ENCODE measurements at places on chromosomes 3 and 15.

DNA sequence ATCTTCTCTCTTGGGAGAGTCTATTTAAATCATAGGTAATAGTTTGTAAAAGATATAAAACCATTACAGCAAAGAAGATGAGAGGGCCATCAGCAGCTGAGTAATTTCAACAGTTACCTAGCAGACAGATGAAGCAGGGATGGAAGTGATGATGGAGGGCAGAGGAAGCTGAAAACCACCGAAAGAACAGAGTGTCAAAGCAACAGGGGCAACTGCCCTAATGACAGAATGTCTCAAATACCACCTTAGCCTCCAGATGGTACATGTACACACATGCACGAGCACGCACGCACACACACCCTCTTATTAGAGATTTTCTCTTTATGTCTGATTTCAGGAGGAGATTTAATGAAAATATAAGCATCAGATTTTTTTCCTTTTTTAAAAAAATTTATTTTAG lies 64.5 kb downstream of the NEDD4 start:
- DNase-seq, result no peak

- DNase-seq, result no peak
These were observed 172.0 kb downstream of the P3H2 start for GRCh38 chr3:189948724-189949045.

GRCh38 chr3:5974630-5975322 lies 787.3 kb downstream of the EDEM1 start:
- DNase-seq, result no peak

DNA sequence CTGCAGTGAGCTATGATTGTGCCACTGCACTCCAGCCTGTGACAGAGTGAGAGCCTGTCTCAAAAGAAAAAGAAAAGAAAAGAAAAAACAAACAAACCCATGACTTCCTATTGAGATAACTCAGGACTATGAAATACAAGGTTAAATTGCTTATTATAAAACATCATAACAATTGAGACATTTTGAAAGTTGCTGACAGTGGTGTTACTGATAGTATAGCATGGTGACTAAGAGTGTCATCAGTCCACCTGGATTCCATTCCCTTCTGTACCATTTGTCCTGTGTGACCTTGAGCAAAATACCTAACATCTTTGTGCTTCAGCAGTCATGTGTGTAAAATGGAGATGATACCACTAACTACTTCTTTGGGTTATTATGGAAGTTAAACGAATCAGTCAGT lies 49.1 kb downstream of the ARHGEF26 start:
- no peak for DNase-seq

GRCh38 chr3:12658593-12659058 lies 5.3 kb downstream of the RAF1 start:
- no peak for DNase-seq

DNA sequence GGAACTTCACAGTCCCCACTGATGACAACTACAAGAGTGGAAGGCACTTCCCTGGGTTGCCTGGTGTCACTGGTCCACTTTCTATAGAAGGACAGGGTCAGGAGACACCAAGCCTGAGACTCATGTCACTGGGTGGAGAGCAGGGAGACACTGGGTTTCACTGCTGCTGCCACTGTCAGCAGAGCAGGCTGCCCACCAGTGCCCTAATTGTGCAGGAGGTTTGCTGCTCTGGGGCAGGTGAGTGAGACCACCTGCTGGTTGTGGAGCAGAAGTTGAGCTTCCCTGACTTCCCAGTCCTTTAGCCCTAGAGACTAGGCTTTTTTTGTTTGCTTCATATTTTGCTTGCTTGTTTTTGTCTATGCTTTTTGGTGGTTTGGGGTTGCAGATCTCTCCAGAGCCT lies 528.4 kb upstream of the RGMA start:
- no peak for DNase-seq

DNA sequence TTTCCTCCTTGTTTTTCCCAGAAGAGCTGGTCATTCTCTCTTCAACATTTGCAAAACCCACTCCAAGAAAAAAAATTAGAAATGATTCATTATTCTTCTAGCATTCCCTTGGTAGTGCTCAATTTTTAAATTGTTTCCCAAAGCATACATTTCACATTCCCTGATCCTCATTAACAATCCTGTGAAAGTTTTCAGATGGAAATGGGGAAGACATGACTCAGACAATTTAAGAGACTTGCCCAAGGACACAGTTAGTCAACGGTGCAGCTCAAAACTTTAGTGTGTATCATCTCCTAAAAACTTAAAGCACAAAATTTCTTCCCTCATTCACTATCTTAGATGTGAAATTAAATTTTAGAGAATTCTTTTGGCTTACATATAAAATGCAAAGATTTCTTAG lies 17.1 kb upstream of the ABI3BP start:
- no peak for DNase-seq

DNA sequence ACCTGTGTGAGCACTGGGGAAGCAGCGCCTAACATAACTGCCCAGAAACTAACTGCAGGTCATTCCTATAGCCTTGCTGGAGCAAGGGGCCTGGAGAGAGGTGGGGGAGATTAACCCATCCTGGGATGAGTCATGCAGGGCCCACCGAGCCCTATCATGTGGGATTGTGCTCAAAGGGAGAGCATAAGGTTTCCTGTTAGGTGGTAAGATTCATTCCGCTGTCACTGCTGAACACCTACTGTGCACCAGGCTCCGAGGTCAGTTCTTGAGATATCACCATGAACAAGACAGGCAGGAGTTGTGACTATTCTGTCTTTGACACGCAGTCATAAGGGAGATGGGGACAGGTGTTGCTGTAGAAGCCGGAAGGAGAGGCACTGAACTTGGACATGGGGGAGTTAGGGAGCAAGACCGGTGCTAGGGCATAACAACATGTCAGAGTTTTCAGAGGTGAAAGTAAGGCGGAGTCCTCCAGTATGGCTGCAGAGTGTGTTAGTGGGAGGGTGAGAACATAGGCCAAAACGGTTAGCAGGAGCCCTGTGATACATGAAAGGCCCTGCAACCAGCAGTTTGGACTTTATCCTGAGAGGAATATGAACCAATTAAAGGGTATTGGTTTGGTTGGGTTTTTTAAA lies 2.4 kb downstream of the SLC25A38 start:
- no peak for DNase-seq

DNA sequence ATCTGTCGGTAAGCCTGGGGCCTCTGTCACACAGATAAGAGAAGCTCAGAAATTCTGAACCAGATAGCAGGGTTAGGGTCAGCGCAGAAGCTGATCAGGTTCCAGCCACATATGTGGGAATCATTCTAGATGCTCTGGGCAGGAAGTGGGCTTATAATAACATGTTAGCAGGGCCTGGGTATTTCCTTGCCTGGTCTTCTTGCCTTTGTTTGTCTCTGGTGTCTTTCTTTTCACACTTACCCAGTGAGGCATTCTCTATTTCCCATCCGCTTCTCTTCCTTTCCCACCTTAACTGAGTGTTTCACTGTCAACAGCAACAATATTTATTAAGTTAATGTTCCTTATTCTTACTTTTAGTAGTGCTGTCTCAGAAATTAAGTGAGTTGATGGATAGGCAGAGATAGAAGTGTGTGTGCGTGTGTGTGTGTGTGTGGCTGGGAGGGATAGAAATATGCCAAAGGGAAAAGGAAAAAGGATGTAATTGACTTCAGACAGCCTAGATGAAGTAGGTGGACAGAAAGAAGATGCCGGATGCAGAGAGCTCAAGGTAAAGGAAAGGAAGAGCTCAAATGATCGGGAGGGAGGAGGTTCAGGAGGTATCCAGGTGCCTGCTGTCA lies 2.0 kb downstream of the PLA1A start:
- no peak for DNase-seq

- no peak for DNase-seq
These were observed 612.9 kb downstream of the ROBO1 start for GRCh38 chr3:79154865-79155264.

- DNase-seq, result no peak
These were observed 208.1 kb upstream of the PPP2R3A start for GRCh38 chr3:135757421-135757820.

GRCh38 chr3:62632510-62633294 lies 242.5 kb downstream of the CADPS start:
- DNase-seq, result no peak

- no peak for DNase-seq
These were observed 163.2 kb upstream of the COL8A1 start for GRCh38 chr3:99475229-99475628.

DNA sequence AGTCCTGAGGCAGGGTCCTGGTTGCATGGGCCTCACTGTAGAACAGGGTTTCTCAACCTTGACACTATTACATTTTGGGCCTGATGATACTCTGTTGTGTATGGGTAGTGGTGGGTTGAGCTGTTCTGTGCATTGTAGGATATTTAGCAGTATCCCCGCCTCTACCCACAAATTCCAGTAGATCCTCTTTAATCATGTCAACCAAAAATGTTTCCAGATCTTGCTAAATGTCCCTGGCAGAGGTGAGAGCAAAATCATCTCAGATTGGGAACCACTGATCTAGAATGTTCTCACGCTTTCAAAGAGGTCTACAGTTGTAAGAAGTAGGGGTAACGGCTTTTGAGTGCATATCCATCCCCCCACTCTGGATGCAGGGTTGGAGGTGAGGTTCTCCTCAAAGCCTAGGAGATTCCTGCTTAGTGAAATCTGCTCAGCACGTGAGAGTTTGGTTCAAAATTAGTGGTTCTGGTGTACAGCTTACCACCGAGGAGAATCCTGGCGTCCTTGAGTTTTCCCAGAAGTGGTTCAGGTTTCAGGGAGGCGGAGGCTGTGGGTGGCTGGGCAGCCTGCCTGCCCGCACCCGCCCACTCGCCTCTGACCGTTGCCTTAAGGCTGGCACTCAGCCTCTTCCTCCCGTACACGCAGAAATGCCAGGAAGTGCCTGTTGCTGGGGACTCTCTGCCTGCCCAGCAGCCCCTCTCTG lies 5.3 kb downstream of the ACVR2B start:
- DNase-seq, result no peak

- DNase-seq, result no peak
These were observed 348.3 kb upstream of the TMCO5A start for GRCh38 chr15:37586011-37586583.

- DNase-seq, result no peak
These were observed 57.1 kb upstream of the FXR1 start for GRCh38 chr3:180855364-180855763.

- DNase-seq, result no peak
These were observed 11.5 kb upstream of the TEX9 start for GRCh38 chr15:56353740-56354139.

- DNase-seq, result no peak
These were observed 66.8 kb downstream of the STAC start for GRCh38 chr3:36447061-36447460.

DNA sequence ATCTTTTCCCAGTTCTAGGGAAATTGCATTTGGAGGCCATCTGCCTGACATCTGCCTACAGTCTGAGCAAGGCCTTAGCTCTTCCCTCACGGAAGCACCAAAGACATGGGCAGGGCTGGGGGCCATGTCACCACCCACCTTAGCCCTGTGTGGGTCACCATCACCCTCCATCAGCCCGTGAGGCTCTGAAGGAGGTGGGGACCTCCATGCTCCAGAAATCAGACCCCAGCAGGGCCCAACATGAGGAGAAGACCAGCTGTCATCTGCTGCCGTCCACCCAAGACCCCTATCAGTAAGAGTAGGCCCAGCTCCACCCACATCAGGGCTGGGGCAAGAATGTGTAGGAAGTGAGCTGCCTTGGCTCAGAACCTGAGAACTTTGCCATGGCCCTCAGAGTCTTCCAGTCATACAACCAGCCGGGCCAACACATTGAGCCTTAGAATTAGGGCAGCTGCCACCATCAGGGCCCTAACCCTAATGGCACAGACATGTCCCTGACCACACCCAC lies 1.9 kb downstream of the TMIE start:
- no peak for DNase-seq

- peak; percentile 24 for DNase-seq
These were observed 226.8 kb upstream of the IGF1R start for GRCh38 chr15:98421419-98422129.

GRCh38 chr15:90099868-90100831 lies 2.1 kb downstream of the IDH2 start:
- no peak for DNase-seq

GRCh38 chr3:73656241-73656890 lies 31.6 kb upstream of the PDZRN3 start:
- DNase-seq, result no peak

DNA sequence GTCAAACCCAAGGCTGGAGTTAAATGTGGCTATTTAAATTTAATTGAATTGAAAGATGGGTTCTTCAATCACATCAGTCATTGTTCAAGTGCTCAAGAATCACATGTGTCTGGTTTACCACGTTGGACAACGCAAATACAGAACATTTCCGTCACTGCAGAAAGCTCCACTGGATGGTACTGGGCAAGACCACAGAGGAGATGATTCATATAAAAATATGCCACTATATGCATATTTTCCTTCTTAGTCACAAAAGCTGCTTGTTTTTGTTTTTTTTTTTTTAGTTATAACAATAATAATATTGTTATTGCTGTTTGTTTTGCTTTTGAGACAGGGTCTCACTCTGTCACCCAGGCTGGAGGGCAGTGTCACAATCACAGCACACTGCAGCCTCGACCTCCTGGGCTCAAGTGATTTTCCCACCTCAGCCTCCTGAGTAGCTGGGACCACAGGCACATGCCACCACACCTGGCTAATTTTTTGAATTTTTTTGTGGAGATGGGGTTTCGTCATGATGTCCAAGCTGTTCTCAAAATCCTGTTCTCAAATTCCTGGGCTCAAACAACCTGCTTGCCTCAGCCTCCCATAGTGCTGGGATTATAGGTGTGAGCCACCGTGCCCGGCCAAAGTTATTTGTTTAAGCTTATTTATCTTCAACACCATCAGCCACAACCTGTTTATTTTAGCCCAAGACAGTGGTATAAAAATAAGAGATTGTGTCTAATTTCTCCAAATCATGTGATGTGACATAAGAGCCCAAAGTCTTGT lies 19.4 kb downstream of the RTP3 start:
- no peak for DNase-seq

DNA sequence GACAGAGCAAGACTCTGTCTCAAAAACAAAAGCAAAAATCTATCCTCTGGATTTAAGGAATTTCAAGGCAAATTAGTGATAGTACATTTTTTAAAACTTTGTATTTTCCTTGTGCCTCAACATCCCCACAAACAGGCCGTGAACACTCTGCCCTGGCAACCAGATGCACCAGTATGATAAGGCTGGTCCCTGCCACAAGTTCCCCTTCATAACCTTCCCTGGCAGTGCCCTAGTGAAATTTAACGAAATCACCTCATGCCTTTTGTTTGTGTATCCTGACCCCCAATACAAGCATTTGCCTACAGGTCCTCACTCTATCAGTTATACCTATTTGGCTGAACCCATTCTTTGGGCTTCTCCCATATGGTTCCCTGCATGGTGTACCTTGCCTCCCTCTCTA lies 107.4 kb upstream of the FLNB start:
- DNase-seq, result no peak

- no peak for DNase-seq
These were observed 7.4 kb upstream of the CHRNA3 start for GRCh38 chr15:78628227-78628626.

- DNase-seq, result no peak
These were observed at the start of gene CNTN4 for GRCh38 chr3:2098398-2099027. Gene CNTN4, plus strand, starts transcription at chr3:2098866.
